ENCODE measurements at places on chromosomes 12 and 14.

- DNase-seq: no peak
These were observed 20.3 kb downstream of the VSX2 start for GRCh38 chr14:74259513-74259912.

DNA sequence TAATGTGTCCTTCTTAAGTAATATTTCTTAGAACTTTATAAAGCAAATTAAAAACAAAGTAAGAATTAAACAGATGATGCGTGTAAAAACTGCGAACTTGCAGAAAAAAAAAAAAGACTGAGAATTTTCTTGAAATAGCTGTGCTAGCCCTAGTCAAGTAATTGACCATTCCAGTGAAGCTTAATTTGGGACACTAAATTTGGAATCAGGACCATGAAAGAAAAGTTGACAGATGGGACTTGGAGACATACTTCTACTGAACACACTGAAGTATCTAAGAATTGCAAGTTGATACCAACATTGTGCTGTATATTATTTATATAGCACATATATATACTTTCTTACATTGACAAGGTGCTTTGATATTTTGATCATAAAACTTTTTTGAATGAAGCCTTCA lies 386.6 kb downstream of the KCNH5 start:
- DNase-seq: no peak

- DNase-seq: no peak
These were observed 726.2 kb downstream of the SLC6A15 start for GRCh38 chr12:84186433-84186832.

DNA sequence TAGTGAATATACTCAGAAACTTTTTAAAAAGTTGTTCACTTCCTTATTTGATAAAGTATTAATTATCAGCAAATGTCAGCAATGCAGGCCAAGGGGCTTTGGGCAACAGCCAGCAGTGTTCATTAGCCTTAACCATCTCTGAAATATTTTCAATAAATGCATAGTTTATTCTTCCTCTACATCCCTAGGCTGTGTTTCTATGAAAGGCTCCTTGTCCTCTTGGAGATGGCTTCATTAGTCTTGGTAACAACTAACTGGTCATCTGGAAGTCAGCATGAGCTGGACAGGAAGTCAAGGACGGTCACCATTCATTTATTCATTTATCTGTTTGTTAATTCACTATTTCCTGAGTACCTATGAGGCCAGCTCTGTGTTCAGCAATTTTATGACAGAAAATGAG lies 124.0 kb upstream of the TMEM132D start:
- DNase-seq: peak; percentile 27

- no peak for DNase-seq
These were observed 135.5 kb upstream of the FUT8 start for GRCh38 chr14:65277027-65277426.

- no peak for DNase-seq
These were observed 7.8 kb downstream of the CFAP73 start for GRCh38 chr12:113157218-113157859.

DNA sequence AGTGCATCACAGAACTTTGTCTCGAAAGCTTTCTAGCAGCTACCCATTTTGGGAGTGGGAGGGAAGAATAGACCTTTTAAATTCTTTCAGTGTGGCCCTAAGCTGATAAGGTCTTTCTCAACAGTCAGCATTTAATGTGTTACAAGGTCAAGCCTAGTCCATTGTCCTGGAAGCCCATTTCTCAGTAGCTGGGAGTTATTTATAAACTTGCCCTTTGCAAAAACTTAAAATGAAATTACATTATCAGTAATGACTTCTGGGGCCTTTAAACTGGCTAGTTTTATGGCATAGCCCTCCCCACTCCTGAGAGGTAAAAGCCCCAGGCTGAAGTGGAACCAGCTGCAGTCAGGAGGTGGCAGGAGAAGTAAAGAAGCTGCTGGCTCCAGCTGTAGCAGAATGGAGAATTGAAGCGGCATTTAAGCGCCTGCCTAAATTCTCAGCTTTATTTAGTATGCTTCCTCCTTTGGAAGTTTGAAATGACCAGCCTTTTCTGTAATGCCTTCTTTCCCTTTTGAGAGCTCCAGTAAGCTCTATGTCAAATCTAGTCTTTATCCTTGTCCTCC lies 12.4 kb downstream of the COPZ1 start:
- DNase-seq: no peak

GRCh38 chr12:104602406-104602805 lies 145.7 kb downstream of the CHST11 start:
- DNase-seq: no peak

DNA sequence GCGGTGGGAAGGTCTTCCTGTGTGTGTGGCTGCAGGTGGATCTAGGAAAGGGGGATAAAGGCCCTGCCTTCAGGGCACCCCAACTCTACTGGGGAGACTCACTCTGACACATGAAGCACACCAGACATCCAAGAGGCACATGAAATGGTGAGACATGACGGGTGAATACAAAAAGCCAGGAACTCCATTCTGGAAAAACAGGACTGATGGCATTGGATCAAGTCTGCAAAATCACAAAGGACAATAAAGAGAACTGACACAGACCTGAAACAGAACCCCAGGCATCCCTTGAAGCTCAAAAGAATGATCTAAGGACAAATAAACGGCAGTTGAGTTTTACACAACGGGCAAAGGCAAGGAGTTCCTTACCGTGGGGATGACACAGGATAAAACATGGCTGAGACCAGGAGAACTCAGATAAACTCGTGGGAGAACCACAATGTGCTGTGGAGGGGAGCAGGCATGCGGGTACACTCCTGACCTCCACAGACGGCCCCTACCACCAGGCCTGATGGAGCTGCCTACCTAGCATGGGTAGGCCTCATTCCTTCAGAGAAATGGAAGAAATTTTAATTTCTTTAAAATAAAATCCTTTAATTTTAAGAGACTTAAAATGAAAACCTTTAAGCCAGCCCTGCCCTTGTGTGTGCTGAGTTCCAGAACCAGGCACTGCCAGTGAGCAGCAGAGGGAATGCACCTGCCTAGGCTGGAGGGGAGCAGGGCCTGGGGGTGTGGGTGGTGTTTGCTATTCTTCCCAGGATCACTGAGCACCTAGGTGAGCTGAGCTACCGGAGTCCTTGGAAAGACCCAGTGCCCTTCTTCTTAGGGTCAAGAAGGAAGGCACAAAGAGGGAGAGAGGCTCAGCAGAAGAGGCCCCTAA lies 100.1 kb downstream of the SINHCAF start:
- DNase-seq: no peak

- no peak for DNase-seq
These were observed 87.7 kb downstream of the PTPRB start for GRCh38 chr12:70549340-70550179.

DNA sequence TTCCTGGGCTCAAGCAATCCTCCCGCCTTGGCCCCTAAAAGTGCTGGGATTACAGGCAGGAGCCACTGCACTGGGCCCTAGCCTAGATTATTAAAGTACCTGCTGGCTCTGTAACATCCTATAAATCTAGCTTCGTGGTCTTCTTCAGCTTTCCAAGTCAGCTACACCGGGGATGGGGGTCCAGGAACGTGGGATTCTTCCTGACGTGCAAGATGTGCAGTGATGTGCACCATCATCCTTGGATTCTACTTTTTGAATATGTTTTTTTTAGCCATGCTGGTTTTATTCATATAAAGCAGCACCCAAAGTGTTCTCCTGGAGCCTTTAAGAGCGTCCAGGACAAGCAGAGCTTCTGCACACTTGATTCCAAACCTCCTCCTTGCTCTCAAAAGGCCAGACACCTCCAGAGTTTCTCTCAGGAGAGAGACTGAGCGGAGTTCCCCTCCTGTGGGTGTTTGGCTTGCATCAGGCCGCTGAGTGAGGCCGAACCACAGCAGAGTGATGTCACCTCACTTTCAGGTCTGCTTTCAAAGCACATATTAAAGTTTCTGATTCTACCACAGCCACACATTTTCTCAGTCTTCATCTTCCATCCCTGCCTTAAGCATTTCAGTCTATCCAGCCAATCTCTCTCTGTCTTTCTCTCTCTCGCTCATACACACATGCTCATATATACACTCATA lies 33.4 kb downstream of the VCPKMT start:
- no peak for DNase-seq

- no peak for DNase-seq
These were observed 1159.7 kb downstream of the BCL11B start for GRCh38 chr14:98112194-98112780.

- no peak for DNase-seq
These were observed 26.3 kb downstream of the ANAPC5 start for GRCh38 chr12:121325922-121326396.

- DNase-seq: no peak
These were observed 70.3 kb downstream of the SLC15A4 start for GRCh38 chr12:128753438-128753837.

GRCh38 chr14:76647697-76648298 lies 113.5 kb upstream of the VASH1 start:
- no peak for DNase-seq

DNA sequence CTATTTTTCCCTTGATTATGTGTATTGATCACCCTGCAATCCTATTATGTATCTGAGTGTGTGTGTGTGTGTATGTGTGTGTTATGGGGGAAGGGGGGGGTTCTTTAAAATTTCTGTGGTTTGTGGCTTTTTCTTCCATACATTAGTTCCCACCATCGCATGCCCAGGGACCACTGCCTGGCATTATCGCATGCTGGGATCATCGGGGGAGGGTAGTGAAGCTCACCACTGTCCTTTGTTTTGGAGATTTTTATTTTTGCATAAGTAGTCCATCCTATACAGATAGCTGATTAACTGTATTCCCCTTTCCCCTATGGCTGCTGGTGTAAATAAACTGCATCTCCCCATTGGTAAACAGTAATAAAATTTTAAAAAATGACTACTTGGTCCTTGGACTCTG lies 3.4 kb downstream of the ATXN7L3B start:
- DNase-seq: no peak

- DNase-seq: no peak
These were observed 255.3 kb downstream of the AEBP2 start for GRCh38 chr12:19694627-19695026.

DNA sequence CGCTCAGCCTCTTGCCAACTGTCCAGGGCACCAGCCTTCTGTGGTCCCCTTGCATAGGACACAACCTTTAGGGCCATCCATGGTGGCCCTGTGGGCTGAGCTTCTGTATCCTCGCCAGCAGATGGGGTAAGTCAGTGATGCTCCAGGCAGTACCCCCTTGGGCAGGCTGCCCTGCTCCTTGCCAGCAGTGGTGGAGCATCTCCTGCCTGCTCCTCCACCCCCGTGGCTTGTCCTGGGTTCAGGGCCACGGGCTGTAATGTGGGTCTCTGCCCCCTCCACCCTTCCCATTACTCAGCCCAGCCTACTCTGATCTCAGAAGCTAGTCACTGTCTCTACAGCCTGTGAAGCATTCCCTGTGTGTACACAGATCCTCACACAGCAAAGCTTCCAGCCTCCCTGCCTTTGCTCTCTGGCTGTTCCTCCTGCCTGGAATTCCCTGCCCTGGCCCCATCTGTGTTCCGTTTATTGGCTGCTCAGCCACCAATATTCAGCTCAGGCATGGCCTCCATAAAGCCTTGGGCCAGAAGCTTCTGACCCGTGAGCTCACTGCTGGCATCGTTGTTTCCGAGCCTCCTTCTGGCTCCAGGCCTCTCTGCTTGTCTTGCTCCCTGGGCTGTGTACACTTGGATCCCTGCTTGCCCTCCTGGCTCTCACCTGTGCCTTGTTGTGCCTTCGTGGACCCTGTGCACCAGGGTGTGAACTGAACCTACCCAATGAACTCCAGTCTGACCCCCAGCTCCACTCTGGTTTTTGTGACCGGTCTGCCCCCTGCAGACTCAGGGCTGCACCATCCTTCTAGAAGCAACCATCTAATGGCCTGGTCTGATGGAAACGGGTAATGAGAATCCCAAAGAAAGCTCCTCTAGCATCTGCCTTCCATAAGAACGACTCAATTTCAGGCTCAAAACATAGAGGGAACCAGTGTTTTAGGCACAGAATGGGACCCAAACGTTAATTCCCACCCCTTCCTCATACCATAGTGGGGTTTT lies 177.0 kb upstream of the PRMT8 start:
- no peak for DNase-seq

DNA sequence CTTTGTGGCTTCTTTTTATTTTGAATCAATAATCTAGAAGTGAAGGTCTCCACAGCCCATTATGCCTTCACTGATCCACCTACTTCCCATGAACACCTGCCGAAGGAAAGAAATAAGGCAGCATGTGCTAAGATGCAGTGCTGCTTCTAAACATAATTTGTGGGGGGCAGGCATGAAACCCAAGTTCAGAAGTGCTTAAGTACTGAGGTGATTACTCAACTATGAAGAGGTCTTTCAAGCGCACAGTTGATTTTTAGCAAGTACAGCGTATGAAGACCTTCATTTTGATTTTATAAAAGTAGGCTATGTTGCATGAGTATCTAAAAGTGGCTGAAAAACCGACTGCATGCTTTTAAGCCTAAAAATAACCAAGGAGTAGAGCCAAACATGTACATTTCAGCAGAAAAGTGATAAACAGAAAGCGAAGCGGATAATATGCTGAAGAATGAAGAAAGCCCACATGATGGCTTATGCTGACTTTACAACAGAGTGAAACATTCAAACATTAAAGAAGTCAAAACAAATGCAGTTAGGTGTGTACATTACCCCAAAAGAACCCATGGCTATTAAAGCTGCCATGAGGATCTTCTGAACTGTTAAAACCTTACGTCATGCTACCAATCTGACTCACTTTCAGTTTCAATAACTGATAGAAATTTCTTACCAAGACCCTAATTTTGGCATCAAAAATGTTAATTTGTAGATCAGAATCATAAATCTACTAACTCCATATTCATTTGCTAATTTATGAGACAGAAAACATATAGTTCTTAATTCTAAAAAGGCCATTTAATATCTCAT lies 29.3 kb downstream of the KICS2 start:
- no peak for DNase-seq

DNA sequence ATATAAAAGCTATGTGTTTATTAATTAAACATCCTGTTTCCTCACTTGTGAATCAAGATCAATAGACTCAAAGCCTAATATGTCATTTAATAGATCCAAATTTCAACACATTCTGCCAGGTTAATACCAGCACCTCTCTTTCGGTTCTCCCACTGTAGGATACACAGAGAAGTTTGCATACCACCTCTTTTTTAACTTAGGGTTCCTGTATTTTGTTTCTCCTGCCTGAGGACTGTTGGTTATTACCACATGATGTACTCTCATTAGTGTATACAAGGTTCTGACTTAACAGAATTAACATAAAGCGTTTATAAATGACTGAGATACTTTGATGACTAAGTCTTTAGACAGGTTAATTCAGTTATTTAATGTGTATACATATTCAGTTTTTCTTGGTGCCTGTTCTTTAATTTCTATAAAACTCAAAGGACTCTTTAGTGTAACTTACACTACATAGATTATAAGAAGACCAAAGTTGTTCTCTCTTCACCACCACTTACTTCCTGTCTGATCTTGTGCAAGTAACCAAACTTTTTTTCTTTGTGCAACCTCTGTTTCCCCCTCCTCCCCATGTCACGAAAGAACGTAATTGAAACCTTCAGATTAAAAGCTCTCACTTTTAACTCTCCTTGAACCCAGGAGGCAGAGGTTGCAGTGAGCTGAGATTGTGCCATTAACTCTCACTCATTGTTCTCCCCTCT lies 89.8 kb upstream of the DNM1L start:
- no peak for DNase-seq

All from cardiac septum (tissue), 1 donor.